ENCODE measurements at places on chromosomes 1 and 21.

DNA sequence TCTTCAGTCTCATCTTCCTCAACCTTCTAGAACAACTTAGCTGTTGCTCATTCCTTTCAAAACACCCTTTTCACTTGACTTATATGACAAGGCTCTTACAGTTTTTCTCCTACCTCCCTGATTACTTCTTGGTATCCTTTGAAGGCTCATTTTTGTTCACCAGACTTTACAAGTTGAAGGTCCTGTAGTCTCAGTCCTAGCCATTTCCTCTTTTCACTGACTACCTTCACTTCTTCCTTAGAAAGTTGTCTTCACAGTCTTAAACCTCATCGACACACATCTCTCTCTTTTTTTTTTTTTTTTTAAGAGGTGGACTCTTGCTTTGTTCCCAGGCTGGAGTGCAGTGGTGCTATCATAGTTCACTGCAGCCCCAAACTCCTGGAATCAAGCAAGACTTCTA lies 6.6 kb upstream of the TP53BP2 start:
- DNase-seq = no peak

- no peak for DNase-seq
These were observed 85.4 kb upstream of the TIAM1 start for GRCh38 chr21:31429506-31429905.

DNA sequence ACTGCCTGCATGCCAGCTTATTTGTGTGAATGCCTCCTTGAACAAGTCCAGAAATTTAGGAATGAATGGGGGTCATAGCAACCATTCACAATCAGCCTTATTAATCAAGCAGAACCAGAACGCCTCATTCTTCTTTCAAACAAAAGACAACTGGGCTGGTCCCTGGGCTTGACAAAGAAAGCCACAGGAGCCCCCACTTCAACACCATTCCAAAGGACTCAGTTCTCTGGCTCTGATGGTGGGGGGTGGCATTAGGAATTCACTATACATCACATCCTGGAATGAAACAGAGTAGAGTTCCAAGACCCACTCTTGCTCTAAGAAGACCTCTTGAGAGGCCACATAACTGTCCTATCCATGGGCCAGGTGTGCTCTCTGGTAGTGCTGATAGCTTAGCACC lies 186.6 kb upstream of the ST6GALNAC5 start:
- DNase-seq = no peak

DNA sequence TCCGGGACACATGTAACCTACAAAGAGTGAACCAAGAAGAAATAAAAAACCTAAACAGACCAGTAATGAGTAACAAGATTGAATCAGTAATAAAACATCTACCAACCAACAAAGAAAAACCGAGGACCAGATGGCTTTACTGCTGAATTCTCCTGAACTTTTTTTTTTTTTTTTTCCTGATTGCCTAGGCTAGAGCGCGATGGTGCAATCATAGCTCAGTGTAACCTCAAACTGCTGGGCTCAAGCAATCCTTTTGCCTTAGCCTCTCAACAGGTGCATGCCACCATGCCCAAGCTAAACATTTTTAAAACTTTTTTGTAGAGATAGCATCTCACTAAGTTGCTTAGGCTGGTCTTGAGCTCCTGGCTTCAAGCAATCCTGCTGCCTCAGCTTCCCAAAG lies 11.2 kb upstream of the FGGY start:
- DNase-seq = no peak

GRCh38 chr1:33943978-33944377 lies 80.1 kb downstream of the HMGB4 start:
- no peak for DNase-seq
